ENCODE measurements at places on chromosomes 2 and 18.

DNA sequence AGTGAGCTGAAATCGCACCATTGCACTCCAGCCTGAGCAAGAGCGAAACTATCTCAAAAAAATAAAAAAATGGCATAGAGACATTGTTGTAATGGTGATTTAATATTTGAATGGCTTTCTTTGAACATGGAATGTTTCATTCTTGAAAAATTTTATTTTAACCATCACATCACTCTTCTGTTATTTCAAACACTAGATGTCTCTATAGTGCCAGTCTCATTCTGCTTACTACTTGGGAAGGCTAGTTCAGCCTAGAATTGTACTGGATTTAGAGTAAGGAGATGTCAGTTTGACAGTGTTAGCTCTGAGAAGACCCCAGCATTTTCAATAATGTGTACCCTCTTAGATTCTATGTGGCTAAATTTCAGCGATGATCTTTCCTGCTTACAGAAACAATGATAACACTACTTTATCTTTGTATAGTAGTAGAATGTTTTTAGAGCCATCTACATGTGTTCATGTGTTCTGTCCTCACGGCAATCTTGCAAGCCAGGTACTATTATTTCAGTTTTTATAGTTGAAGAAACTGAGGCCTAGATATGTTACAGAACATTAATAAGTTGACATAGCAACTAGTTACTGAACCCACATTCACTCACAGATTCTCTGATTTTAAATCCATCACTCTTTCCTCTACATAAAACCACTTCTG lies 142.9 kb upstream of the ZSWIM2 start:
- DNase-seq: no peak
- no peaks in the 10 kb centered on the region for H3K27me3 ChIP-seq
- no peaks in the 10 kb centered on the region for H3K4me1 ChIP-seq
- no peak overlapping the region for H3K27ac ChIP-seq

GRCh38 chr2:21667638-21668037 lies 543.9 kb downstream of the TDRD15 start:
- DNase-seq: no peak
- no peaks in the 10 kb centered on the region for H3K4me1 ChIP-seq
- no peaks in the 10 kb centered on the region for H3K27me3 ChIP-seq
- no peak overlapping the region for H3K27ac ChIP-seq

GRCh38 chr2:26986576-26986975 lies 16.1 kb downstream of the MAPRE3 start:
- peaks cover 4% of the 10 kb centered on the region for H3K27me3 ChIP-seq
- no peak overlapping the region for H3K4me3 ChIP-seq
- H3K4me1 ChIP-seq: peaks cover 3% of the 10 kb centered on the region
- no peak overlapping the region for H3K27ac ChIP-seq

GRCh38 chr2:219175928-219176817 lies 552 bp downstream of the CNPPD1 start:
- peak; percentile 57 for DNase-seq
- H3K4me1 ChIP-seq: peaks cover 51% of the 10 kb centered on the region
- peaks cover 46% of the 10 kb centered on the region for H3K36me3 ChIP-seq
- peak overlapping the region; percentile 79 for H3K4me3 ChIP-seq
- peak overlapping the region; percentile 81 for H3K27ac ChIP-seq
- H3K27me3 ChIP-seq: no peaks in the 10 kb centered on the region

GRCh38 chr2:215293879-215294278 lies 18.0 kb upstream of the ATIC start:
- H3K36me3 ChIP-seq: no peaks in the 10 kb centered on the region
- H3K27me3 ChIP-seq: no peaks in the 10 kb centered on the region
- H3K4me1 ChIP-seq: no peaks in the 10 kb centered on the region
- no peak for DNase-seq
- no peak overlapping the region for H3K27ac ChIP-seq

DNA sequence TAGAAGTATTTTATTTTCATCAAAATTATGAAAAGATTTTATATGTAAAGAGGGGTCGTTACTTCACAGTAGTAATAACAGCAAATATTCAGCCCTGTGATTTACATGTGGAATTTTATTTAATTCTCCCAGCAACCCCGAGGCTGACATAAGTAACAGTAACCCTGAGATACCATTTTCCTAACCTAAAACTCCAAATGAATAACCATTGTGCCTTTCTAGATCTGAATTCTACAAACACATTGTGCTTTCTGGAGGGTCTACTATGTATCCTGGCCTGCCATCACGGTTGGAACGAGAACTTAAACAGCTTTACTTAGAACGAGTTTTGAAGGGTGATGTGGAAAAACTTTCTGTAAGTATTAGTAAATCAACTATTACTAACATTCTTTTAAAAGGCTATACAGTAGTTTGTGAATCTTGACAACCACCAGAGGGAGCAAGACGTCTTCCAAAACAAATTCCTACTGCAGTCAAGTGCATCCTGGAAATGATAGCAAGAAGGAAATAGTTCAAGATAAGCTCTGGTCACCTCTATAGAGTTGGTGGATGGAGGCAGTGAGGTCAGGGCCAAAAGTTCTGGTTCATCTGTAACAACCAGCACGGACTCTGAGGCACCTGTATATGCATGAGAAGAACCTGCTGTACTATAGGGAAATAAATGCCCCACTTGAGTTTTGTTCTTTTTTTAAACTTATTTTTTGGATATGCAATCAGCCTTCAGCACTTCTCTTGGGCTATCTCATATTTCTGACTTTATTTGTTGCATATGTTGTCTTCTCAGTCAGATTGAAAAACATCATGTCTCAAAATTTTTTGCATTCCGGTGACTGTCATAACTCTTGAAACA lies 37.4 kb downstream of the ACTR2 start:
- H3K36me3 ChIP-seq: peaks cover 54% of the 10 kb centered on the region
- H3K27me3 ChIP-seq: no peaks in the 10 kb centered on the region
- H3K4me1 ChIP-seq: no peaks in the 10 kb centered on the region

DNA sequence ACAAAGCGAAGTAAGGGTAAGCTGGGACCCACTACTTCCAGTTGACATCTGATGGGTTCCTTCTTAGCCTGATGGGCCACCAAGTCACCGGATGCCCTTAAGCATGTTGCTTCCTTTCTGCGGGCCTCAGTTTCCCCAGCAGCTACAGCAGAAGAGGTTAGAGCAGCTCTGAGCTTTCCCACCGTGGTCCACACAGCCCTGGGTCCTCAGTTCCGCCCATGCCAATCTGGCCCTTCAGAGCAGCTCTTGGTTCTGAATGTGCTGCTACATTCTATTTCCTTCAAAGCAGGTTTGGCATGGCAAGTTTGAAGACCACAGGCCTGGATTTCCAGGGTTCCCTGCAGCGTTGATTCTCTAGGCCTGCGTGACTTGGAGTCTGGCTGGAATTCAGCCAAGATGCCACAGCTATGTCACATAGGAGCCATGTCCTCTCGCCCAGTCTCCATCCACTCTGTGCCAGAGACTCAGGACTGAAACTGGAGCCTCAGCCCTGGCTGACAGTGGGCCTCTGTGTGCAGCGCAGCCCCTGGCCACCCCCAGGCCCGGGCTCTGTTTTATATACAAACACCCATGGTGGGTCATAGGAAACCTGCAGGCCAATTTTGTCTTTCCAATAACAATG lies 79.6 kb downstream of the TFCP2L1 start:
- DNase-seq: no peak
- H3K4me3 ChIP-seq: no peak overlapping the region
- no peaks in the 10 kb centered on the region for H3K4me1 ChIP-seq
- no peak overlapping the region for H3K27ac ChIP-seq

DNA sequence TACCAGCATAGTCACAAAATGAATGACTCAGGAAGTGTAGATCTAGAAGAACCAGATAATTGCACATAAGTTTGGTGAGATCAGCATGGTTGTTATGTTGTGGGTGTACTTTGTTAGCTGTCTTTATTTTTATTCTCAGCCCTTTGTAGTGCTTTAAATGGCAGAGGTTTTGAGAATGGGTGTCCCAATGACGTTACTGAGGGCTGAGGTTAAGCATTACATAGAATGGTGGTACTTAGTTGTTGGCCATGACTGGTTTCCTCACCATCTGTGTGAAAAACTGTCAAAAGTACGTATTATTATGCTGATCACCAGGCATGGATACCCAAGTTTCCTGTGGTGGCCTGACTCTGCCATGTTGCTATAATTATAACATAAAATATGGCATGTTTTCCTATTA lies 165.8 kb downstream of the UBE2E3 start:
- H3K4me1 ChIP-seq: peaks cover 68% of the 10 kb centered on the region
- H3K27me3 ChIP-seq: no peaks in the 10 kb centered on the region
- peak; percentile 65 for DNase-seq

DNA sequence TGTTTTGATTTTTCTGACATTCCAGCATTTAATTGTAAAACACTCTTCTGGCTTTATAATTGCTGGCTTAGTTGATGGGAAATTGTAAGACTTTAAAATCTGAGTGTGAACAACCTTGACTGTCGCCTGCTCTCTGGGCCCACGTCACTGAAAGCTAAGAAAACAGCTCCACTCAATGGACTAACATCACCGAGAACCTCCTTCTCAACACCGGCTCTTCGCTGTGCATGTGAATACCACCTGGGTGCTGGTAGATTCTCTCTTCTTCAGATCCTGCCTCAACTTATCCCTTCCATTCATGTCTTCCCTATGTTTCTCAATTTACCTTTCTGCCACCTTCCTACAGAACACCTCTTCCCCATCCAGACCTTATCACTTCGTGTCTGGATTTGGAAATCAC lies 523.1 kb upstream of the ID2 start:
- no peak overlapping the region for H3K27ac ChIP-seq
- H3K4me3 ChIP-seq: no peak overlapping the region
- peaks cover 20% of the 10 kb centered on the region for H3K36me3 ChIP-seq

DNA sequence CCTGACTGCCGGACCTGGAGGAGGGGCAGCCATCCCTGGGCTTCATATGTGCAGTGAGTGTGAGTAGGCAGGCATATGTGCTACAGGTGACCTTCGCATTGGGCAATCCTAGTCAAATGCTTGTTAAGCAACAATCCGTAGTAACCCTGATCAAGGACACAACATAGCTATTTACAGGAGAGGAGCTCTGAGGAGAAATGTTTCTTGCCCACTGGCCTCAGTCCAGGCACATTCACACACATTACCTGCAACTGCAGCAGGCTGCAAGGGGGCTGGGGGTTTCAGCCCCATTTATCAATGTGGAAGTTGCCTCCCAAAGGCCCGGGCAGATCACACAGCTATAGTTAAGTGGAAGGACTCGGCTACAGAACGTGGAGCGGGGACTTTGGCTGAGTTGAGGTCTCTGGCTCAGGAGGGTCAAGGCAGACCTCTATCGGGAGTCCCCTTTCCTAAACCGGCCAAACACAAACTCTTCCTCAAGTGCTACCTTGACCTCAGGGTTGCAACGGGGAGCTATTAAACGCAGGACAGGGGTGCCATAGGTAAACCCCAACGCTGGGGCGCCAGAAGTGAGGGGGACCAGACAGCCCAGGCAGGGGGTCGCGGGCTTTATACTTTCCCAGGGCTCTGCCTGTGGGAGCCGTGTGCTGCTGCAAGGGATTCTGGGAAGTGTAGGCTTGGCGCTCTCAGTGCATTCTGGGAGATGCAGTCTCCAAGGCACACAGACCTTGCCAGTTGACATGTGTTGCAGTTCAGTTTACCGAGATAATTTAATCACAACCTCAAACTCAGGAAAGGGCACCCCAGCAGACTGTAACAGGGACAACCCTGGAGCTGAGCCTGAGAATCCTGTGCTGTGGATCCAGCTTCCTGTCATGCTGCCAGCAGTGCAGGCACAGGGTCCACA lies 9.4 kb downstream of the KHK start:
- no peaks in the 10 kb centered on the region for H3K36me3 ChIP-seq
- peaks cover 7% of the 10 kb centered on the region for H3K4me1 ChIP-seq
- peak; percentile 65 for DNase-seq

- no peak overlapping the region for H3K27ac ChIP-seq
- no peaks in the 10 kb centered on the region for H3K36me3 ChIP-seq
- no peak for DNase-seq
- H3K4me1 ChIP-seq: no peaks in the 10 kb centered on the region
Measured at GRCh38 chr2:2238726-2239269, 92.3 kb downstream of the MYT1L start.

- H3K4me3 ChIP-seq: no peak overlapping the region
- H3K36me3 ChIP-seq: no peaks in the 10 kb centered on the region
- H3K4me1 ChIP-seq: no peaks in the 10 kb centered on the region
- no peak for DNase-seq
- H3K27ac ChIP-seq: no peak overlapping the region
- H3K27me3 ChIP-seq: peaks cover 7% of the 10 kb centered on the region
Measured at GRCh38 chr18:74420481-74420880, 36.6 kb downstream of the DIPK1C start.

DNA sequence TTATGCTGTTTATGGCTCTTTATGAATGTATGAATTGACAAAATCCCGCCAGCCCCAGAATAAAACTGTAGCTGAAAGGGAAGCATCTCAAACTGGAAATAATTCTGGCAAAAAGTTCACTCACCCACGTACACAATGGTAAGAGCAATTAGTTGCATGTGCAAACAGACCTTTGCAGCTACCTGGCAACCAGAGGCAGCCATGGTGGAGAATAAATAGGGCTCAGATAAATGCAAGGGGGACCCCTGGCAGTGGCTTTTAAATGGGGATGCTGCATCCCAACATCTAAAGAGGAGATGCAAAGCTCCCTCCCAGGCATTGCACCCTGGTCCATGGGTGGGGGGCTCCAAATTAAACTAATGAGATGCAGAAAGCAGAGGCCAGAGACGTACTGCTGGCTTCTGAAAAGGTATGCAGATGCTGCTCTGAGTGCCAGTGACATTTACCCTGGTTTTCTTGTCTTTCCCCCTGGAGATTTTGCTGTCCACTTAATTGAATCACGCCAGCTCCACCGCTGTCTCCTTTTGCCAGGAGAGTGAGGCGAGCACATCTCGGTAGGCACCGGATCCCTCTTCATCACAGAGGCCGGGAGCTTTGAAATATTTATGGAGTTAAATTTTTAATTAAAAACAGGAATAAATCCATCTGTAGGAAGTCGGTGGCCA lies 126.6 kb upstream of the NRP2 start:
- no peaks in the 10 kb centered on the region for H3K4me1 ChIP-seq
- H3K36me3 ChIP-seq: no peaks in the 10 kb centered on the region
- no peak overlapping the region for H3K4me3 ChIP-seq
- H3K27ac ChIP-seq: no peak overlapping the region
- DNase-seq: no peak
- H3K27me3 ChIP-seq: no peaks in the 10 kb centered on the region

- no peak for DNase-seq
- no peaks in the 10 kb centered on the region for H3K4me1 ChIP-seq
- H3K36me3 ChIP-seq: no peaks in the 10 kb centered on the region
- peaks cover 2% of the 10 kb centered on the region for H3K27me3 ChIP-seq
Measured at GRCh38 chr2:136932700-136933099, 167.4 kb downstream of the THSD7B start.

- no peaks in the 10 kb centered on the region for H3K4me1 ChIP-seq
- no peaks in the 10 kb centered on the region for H3K36me3 ChIP-seq
- no peaks in the 10 kb centered on the region for H3K27me3 ChIP-seq
- DNase-seq: no peak
- no peak overlapping the region for H3K27ac ChIP-seq
Measured at GRCh38 chr18:33123862-33124518, 316.5 kb downstream of the CCDC178 start.

- H3K4me3 ChIP-seq: no peak overlapping the region
- H3K36me3 ChIP-seq: no peaks in the 10 kb centered on the region
- no peak for DNase-seq
Measured at GRCh38 chr18:74541703-74542555, 7.6 kb downstream of the CNDP1 start.
